ENCODE measurements at places on chromosomes 3 and 15.

DNA sequence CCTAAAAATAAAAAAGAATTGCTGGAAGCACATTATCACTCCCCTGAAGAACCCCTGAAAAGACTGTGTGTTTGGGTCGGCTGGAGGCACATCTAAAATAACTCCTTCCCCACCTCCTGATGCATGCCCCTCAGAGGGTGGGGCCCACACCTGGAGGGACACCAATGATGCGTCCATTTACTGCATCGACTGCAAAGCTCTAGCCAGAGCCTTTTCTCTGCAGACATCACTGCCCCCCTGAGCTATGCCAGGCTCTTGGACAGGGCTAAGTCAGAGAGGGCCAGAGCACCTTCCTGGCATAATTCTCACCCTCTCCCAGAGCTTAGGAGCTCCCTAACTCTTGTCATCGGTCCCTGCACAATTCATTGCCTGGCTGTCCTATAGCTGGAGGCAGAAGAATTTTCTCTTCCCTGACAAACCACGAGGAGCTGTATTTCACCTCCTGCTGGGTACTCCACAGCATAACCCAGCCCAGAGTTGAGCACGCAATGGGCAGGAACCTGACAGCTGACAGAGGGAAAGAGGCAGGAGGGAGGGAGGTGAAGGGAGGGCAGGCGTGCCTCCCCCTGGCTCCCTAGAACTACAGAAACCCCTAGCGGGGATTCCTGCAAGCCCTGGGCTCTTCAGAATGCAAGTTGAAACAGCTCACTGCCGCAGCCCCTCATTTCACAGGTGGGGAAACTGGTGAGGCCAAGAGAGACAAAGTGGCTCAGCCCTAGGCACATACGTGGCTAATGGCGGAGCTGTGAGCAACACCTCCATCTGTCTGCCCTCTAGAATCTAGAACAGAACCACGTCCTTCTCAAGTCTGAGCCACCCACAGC, 46.6 kb downstream of the XXYLT1 start:
- DNase-seq = no peak

- no peak for DNase-seq
Observed at GRCh38 chr3:170062068-170062467, 24.3 kb downstream of the GPR160 start.

GRCh38 chr15:99486371-99487336, 79.1 kb upstream of the MEF2A start:
- no peak for DNase-seq

- no peak for DNase-seq
Observed at GRCh38 chr3:179842061-179842460, 189.2 kb downstream of the USP13 start.

DNA sequence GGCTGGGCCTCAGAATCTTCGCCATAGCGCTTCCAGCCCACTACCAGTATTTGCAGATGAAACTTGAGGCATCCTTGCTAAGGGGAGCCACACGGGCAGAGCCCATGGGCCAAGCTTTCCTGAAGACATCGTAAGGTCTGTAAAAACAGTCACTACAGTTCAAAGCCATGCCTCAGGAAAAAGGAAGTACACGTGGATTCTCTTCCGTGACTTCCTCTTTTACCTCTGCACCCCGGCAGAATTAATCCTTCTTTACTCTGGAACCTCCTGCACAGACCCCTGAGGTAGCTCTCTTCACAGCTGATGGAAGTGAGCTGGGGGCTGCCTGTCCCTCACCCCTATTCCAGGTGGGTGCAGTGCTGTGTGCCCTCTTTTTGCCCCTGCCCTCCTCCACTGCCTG, 129.2 kb downstream of the CHDH start:
- DNase-seq = no peak

DNA sequence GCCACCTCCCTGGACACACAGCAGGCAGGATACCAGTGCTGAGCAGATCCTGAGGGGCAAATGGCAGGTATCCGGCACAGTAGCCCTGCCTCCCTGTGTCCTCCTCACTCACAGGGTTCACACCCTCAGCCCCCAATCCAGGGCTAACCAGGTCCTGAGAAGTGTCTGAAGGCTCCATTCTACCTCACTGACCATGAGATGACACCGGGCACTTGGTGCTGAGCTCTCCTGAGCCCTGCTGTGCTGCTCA, 115.4 kb upstream of the ATP2B2 start:
- no peak for DNase-seq

DNA sequence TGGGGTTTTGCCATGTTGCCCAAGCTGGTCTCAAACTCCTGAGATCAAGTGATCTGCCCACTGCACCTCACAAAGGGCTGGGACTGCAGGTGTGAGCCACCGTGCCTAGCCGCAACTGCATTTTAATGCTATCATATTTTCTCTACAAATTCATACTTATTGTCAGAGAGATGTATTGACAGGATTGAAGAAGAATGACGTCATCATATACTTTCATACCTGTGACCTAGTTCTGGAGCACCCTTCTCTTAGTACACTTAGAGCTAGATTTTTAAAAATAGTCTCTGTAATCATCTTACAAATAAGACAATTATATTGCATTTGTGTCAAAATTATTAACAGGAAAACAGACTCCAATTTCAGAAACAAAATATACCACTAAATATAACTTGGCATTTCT, 242.8 kb upstream of the PDZRN3 start:
- no peak for DNase-seq

- no peak for DNase-seq
Observed at GRCh38 chr3:71926262-71926600, 141.3 kb upstream of the PROK2 start.

- no peak for DNase-seq
Observed at GRCh38 chr3:188400494-188401243, 246.7 kb downstream of the LPP start.

DNA sequence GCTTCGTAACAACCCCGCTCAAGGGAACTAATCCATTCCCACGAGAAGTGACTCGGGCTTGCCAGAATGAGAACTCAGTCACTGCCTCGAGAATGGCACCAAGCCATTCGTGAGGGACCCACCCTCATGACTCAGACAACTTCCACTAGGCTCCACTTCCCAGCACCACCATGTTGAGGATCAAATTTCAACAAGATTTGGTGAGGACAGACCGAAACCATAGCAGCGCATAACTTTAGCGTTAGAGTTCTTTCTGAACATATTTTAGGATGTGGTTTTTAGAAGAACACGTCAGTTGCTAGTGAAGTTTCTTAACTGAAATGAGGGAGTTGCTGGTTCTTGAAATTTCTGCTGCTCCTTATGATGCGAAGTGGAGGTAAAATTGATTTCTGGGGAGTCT, 13.5 kb downstream of the PTPRG start:
- no peak for DNase-seq

All from activated naive CD4-positive, alpha-beta T cell treated with anti-CD3 and anti-CD28 coated beads, Interleukin-2, amount 50 U/mL, for 72 hours (primary cell).